ENCODE measurements at places on chromosomes 11 and 22. TPM values are rescaled to one million over a fixed set of nuclear protein-coding genes. Genes with fewer than 3 reads are reported as not detected.

- no peak for DNase-seq
Observed at GRCh38 chr11:102157219-102157618, 47.0 kb downstream of the YAP1 start.

Gene IGLL1
- not detected for total RNA-seq

GRCh38 chr22:27867085-27867952 lies 51.7 kb downstream of the PITPNB start:
- peak; percentile 27 for DNase-seq

Gene PHF21B
- not detected for total RNA-seq

DNA sequence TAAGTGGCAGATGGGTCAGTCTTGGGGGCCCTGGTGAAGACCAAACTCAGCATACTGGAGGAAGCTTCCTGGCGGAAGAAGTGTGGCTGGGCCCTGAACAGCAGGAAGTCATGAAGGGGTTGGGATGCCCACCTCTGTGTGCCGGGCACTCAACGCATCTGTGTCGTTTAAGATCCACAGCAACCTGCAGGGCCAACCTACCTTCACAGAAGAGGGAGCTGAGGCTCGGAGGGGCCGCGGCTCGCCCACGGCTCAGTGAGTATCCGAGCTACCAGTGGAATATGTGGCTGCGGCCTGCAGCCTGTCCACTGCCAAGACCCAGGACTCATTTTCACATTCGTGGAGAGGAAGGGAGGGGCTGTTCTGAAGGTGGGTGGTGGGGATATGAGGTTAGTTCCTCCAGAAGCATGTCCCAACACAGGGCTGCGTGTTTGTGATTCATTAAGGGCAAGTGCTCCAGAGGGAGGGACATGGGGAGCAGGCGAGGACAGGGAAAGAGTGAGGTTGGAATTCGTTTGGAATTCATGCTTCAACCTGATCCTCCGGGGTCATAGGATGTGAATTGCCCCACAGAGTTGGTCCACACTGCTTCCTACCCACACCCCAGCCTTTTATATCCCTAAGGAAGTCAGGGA lies 99.6 kb downstream of the MPPED1 start:
- no peak for DNase-seq

DNA sequence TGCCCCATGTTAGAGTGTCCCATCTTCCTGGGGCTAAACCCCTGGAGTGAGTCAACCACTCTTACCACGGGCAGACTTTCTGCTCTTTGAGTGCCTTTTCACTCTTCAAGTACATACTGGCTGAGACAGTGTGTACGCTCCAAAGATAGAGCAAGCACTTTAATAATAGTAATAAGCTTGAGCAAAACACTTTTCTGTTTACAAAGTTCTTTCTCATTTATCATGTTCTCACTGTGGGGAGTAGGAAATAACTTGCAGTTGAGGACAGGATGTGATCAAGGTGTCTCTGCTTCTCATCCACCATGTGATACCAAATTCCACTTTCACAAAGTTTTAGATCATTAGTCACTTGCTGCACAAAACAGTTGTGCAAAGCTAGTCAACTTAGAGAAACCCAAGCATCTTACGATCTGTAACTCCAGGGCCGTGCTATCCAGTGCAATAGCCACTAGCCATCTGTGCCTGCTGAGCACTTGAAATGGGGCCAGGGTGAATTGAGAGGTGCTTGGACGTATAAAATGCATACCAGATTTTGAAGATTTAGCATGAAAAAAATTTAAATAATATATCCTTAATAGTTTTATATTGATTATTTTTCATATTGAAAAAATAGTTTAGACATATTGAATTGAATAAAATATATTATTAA lies 135.3 kb downstream of the KIF18A start:
- DNase-seq = no peak

GRCh38 chr11:46480909-46481308 lies 89.3 kb upstream of the CHRM4 start:
- DNase-seq = no peak

DNA sequence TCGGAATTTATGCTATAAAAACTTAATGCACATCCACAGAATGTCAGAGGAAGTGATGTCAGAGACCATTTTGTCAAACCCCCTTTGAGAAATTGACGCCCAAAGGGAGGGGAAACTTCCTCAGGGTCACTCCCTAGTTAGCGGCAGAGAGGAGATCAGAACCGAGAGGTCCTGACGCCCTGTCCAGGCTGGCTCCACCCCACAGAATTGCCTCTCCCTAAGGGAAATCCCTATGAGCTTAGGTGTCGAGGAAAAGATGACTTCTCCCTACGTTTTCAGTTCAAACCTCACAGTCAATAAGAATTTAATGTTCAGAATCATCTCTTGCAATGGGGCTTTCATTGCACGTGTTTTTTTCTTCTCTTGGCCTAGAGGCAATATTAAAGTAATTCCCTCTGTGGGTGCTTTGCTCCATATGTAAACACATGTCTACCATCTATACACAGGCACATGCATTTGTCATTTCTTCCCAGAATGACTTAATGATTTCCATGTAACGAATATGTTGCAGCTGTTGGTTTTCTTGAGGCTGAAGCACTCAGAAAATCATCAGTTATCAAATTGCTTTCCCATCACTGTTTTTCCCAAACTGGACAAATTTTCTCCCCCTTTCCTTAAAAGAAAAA lies 148.7 kb upstream of the TIMP3 start:
- DNase-seq = no peak

- DNase-seq = no peak
Observed at GRCh38 chr11:93585758-93586157, 42.6 kb upstream of the SMCO4 start.

DNA sequence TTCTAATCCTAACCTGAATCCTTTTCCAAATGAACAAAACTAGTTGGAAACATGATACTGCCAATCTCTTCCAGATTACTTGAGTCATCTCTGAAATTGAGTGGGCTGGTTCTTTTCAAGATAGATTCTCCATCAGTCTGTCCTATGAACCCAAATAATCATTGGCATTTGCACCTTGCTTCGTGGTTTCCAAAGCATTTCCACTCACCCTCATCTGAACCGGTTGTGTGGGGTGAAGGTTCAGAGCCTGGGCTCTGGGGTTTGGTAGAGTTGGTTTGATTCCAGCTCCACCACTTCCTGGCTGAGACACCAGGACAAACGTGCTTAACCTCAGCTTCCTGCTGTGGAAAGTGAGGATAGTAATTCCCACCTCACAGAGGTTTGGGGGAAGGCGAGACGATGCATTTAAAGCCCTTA lies 206.4 kb upstream of the E2F8 start:
- DNase-seq = no peak
